Dermis microvascular lymphatic vessel endothelial cell (primary cell): ENCODE measurements at places on chromosomes 2 and 18.

DNA sequence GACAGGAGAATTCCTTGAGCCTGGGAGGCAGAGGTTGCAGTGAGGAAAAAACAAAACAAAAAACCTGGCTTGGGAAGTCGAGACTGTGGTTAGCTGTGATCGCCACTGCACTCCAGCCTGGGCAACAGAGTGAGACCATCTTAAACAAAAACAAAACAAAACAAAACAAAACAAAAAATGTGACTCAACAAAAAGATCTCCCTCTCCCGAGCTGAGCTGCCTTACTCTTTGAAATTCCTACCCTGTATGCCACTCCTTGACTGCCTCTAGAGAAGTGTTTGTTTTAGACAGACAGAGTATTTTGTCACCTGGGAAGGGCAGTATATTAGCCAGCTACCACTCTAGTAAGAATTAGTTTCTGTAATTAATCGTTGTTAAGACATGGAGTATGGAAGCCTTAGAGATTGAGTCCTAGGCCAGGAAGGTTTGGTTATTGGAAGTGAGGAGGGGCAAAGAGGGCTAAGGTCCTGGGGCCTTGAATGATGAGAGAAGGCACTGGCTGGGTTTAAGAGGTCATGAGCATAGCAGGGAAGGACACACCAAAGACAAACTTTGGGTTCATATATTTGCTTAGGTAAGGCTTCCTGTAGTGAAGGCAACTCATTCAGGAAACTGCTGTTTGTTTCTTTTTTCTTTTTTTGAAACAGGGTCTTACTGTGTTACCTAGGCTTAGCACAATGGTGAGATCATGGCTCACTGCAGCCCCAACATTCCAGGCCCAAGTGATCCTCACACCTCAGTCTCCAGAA, 56.0 kb downstream of the HAUS1 start:
- DNase-seq = no peak

DNA sequence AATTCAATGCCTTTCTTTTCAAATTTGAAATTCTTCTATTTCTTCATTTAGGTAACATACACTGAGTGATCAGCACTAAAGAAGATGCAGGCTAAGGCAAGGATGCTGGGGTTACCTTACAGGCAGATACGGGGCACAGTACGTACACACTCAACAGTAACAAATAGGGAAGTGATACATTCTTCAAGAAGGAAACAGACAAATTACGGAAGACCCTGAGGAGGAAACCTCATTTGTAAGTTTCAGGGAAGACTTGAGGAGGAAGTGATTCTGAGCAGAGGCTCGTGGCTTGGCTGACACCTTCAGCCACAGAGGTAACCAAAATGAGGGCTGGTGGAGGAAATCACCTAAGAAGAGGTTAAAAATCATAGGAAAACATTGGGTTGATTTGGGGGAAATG, 1108.3 kb upstream of the KLHL29 start:
- no peak for DNase-seq

DNA sequence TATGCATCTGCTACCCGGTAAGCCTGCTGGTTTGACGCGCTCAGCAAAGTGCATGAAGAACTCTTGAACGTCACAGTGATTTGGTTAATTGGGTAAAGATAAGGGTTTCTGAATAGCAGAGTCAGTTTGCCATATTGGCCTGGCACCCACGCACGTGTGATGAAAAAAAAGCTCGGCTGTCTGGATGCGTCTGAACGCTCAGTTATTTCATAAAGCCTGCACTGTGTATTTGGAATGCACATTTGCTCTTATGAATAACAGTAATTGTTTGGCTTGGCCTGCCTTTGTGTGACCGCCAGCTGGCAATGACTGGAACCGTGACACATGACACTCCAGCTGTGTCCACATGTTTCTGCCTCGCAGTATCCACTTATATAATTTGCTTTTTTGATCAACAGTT, 129.2 kb upstream of the MEIS1 start:
- no peak for DNase-seq

DNA sequence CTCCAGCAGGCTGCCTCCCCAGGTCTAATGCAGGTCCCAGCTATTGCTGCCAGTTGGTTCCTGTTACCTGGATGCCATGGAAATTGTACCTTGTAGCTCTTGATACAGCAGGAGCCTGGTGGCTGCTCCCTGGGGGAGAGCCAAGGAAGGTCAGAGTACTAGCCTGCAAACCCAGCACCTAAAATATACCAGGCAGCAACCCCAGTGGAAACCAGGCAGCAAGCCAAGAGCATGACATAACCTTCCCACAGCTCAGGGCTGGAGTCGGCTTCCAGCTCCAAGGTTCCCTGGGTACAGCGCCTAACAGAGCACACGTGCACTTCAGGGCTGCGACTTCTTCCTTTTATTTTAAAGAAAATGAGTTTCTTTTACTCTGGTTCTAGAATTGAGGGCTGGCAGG, 30.3 kb downstream of the TNP1 start:
- DNase-seq = peak; percentile 21

- DNase-seq = peak; percentile 22
Measured at GRCh38 chr18:10142056-10142455, 228.2 kb downstream of the VAPA start.

DNA sequence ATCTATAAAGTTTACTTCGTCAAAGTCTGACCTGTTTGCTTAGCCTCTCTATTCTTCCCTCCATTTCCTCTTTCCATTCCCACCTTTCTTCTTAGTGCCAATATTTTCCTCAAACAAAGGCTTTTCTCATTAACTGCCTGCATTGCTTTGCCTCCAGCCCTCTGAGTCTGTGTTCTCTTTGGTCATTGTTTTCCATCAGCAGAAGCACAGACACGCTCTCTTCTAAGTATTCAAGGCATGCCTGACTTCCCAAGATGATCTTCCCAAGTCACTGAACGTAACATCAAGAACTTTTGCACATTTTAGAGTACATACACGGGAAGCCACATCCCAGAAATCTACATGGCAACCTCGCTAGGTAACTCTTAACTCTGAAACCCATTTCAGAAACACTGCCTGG, 32.6 kb upstream of the ANXA4 start:
- DNase-seq = no peak

- DNase-seq = no peak
Measured at GRCh38 chr2:186281726-186282125, 204.3 kb upstream of the ZC3H15 start.

GRCh38 chr2:132701810-132702209, 31.8 kb upstream of the LYPD1 start:
- no peak for DNase-seq

DNA sequence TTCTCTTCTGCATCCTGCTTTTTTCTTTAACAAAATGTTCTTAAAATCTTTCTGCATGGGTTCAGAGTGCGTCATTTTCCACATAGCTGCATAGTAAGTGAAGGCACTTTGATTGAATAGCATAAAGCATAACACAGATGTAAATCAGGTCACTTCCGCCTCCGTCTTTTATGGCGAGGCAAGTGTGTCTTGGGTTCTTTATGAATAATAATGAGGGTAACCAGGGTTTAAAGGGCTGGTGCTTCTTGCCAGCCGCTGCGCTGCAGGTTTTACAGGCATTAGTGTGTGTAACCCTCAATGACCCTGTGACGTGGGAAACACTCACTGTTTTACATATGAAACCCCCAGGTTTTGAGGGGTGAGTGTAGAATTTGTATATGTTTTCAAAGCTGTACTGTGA, 164.2 kb downstream of the MYT1L start:
- no peak for DNase-seq

- no peak for DNase-seq
Measured at GRCh38 chr2:225276207-225276606, 123.3 kb upstream of the NYAP2 start.

DNA sequence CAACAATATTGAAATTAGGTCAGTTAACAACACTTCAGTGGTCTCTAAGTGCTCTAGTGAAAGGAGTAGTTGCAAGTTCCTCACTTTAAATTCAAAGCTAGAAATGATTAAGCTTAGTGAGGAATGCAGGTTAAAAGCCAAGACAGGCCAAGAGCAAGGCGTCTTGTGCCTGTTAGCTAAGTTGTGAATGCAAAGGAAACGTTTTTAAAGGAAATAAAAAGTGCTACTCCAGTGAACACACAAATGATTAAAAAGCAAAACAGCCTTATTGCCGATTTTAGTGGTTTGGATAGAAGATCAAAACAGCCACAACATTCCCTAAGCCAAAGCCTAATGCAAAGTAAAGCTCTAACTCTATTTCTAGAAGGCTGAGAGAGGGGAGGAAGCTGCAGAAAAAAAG, 44.7 kb downstream of the ANTXR1 start:
- DNase-seq = no peak

DNA sequence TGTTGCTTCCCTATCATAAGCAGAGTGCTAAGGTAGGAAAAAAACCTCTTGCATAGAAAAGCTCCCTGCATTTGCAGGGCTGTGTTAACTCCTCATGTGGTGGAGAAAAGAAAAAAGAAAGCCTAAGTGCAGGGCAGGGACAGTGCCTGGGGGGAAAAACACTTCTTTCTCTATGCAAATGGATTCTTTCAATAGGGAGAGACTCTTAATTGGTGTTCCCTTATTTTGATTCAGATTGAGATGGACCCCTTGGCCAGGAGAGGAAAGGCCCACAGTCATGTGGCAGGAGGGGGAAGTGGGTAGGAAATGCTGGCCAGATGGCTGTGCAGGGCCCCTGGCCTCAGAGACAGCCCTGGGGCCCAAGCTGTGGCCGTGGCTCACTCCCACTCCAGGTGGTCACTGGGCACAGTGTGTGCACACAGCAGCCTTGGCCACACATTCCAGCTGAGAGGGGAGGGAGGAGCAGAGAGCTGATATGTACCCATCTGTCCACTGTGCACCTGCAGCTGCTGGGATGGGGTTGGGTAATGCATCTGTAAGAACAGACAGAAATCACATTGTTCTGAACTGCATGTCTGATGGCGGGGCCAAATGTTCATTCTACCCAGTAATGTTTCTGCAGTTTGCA, 410.4 kb downstream of the DSC3 start:
- no peak for DNase-seq

- DNase-seq = no peak
Measured at GRCh38 chr18:23718243-23718720, 29.0 kb downstream of the LAMA3 start.

- no peak for DNase-seq
Measured at GRCh38 chr2:2399396-2399795, 68.3 kb upstream of the MYT1L start.

DNA sequence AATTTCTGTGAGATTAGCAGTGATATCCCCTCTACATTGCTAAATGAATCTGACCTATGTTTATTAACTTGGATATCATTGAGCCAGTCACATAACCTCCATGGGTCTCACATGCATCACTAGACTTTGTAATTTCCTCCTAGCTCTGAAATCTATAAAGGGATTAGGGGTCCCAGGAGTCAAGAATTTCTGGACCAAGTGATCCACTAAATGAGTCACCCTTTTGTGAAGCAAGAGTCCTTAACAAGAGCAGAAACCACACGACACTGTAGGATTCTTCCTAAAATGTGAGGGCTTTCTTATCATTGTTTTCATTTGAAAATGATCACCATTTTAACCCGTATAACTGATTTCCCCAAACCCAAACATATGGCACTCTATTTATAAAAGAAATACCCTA, 90.3 kb downstream of the DHRS9 start:
- no peak for DNase-seq

DNA sequence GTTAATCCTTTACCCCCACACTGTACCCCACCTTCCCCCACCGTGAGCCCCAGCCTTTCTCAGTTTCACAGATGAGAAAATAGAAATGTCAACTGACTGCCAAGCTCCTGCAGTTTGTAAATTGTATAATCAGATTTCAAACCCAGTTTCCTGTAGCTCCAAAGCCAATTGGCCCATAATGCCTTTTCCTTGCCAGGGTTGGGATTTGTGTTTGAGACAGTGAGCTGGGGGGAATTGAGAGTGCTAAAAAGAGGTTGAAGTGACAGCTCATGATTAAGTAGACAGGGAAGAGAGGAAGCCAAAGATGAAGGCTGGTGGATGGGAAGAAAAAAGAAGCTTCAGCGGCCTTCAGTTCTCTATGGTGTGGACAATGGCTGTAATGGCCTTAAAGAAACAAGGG, 10.7 kb downstream of the OSBPL6 start:
- DNase-seq = no peak

GRCh38 chr2:10781746-10782145, 30.8 kb downstream of the PDIA6 start:
- no peak for DNase-seq

DNA sequence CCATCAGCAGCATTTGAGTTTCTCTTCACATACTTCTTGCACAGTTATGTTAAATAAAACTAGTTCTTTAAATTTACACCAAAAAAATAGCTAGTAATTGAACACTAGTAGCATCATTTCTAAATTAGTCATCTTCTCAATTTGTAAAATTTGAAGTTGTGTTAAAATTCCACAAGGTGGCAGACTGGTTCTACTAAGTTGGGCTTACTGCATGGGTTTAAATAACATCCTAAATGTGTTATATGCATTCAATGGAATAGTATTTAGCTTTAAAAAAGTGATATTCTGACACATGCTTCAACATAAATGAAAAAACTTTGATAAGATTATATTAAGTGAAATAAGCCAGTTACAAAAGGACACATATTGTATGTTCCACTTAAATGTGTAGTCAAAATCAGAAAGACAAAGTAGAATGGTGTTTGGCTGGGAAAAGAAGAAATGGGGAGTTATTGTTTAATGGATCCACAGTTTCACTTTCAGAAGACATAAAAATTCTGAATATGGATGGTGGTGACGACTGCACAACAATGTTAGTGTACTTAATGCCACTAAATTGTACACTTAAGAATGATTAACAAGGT, 28.7 kb upstream of the RPRD1A start:
- DNase-seq = peak; percentile 82

- no peak for DNase-seq
Measured at GRCh38 chr2:39069890-39070465, 50.9 kb downstream of the SOS1 start.

- DNase-seq = no peak
Measured at GRCh38 chr2:29456429-29456828, 341.2 kb downstream of the CLIP4 start.

- no peak for DNase-seq
Measured at GRCh38 chr2:7886666-7887065, 795.2 kb upstream of the ID2 start.

DNA sequence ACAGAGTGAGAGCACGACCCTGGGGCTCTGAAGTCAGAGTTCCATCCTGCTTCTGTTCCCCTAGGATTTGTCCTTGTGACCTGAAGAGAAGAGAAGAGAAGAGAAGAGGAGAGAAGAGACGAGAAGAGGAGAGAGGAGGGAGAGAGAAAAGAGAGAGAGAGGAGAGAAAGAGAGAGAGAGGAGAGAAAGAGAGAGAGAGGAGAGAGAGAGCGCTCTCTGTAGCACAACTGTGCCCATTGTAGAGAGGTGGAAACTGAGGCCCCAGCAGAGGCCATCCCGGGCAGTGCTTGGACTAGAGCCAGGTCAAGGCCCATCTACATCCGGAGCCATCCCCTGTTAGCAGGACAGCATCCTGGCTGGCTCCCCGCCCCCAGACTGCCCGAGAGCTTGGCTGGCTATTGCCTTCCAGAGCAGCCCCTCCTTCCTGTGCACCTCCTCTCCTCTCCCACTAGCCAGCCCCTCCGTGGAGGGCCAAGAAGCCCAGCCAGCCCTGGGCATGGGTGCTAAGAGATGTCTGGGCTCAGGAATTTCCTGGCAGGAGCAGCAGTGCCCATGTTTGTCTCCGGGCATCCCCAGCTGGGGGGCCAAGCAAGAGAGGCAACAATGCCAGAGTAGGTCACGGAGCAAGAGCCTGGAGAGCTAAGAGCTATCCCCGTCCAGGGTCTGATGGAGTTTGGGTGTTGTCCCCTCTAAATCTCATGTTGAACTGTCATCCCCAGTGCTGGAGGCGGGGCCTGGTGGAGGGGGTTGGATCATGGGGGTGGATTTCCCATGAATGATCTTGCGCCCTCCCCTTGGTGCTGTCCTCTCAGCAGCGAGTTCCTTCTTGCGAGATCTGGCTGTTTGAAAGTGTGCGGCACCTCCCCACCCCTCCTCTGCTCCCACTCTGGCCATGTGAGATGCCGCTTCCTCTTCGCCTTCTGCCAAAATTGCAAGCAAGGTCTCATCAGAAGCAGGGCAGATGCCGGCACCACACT, 18.2 kb upstream of the GPR55 start:
- no peak for DNase-seq
